IPS-NIHi11 (cell line): ENCODE measurements at places on chromosomes 3 and 15.
A peak's percentile ranks its signal among the peaks of the same experiment; 100 is the strongest.

DNA sequence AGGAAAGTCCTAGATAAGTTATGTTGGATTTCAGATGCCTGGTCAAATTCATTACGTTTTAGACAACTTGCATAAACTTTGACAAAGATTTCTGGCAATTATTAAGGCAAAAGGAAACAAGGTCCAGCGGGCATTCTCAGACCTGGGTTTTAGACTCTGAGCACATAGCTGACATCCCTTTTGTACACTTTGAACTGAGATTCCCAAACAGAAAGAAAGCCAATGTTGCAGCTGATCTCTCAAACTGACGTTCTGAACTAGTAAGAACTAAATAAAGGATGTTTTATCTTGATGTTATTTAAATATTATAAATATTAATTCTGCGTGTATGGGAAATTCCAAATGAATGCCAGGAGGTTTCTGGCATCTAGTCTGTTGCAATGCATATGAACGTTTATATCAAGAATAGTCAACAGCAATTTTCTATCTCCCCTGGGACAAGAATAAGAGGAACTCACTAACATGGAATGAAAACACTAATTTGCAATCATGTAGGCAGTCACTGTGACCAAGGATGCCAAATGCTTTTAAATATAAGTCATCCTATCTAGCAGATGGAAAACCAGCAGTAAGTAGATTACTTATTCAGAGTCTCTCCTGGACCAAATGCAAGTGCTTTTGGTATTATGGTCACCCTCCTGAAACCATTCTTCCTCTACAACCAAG, 202.1 kb downstream of the GREM1 start:
- DNase-seq = no peak

GRCh38 chr15:51696566-51696965, 15.3 kb downstream of the SCG3 start:
- no peak for DNase-seq

DNA sequence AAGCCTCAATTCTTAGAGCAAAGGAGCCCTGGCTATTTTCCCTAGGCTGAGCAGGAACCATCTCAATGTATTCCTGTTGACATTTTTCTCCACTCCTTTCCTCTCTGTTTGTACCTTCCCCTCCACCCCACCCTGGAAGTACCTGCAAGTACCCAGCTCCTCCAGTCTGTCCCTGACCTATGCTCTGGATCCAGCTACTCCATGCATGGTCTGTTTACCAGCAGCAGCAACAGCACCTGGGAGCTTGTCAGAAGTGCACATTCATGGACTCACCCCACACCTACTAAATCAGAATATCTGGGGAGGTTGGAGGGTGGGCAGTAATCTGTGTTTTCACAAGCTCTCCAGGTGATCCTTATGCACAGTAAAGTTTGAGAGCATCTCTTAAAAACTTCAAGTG, 240.7 kb upstream of the UMPS start:
- DNase-seq = no peak

GRCh38 chr15:98671060-98672008, 23.0 kb downstream of the IGF1R start:
- no peak for DNase-seq

- DNase-seq = no peak
Measured at GRCh38 chr3:32996755-32997091, 45.3 kb downstream of the CCR4 start.

DNA sequence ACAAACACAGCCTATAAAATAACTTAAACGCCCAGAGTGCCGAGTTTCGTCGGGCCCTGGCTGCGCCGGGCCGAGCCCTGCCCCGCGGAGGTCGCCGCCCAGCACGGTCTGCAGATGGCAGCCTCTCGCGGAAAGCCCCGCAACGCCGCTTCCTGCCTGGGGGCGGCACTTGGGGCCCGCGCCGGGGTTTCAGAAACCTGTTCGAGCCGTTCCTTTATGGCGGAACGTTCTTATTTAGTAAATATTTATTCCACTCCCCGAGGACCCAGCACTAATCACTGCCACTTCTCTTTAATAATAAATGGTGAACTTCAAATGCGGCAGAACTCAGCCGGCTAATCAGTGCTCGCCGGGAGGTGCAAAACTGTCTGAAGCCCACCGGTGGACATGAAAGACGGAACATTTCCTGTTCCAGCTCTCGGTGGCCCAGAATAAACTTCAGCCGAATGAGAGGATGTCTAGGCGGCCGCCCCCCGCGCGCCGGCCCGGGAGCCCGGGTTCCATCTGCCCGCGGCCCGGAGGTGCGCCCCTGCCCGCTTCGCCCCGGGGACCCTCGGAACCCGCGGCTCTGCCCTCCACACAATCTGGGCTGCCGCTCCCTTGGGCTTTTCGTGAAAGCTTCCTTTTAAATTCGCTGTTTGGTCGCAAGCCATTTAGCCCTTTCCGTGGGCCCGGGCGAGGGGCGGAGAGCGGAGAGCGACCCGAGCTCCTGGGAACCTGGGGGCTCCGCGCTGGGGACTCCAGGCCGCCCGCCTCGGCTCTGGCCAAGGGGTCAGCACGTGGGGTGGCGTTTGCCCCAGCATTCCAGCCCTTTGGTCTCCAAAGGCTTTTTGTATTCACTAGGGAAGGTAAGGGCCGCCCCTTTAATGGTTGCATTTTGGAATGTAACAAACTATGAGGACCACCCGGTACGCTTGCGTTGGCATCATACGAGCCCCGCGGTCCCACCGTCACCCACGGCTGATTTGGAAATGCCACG, 110.8 kb upstream of the ATP11B start:
- DNase-seq = peak; percentile 88

GRCh38 chr3:25495726-25496253, 67.7 kb downstream of the RARB start:
- no peak for DNase-seq

DNA sequence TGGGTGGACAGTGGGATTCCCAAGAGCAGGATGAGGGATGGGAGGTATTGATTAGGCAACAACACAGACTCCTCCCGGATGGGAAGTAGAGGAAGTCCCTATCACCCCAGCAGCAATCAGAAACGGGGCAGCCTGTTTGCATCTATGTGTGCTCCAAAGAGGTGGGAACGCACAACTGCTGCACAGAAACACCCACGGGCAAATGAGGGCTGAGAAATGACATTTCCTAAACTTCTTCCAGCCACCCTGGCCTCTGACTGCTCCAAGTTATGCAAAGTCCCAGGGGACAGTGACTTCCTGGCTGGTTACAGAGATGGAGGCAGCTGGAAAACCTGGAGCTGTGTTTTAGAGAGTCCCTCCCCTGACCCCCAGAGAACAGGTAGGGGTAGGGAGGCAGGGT, 42.6 kb downstream of the HCN4 start:
- DNase-seq = no peak

DNA sequence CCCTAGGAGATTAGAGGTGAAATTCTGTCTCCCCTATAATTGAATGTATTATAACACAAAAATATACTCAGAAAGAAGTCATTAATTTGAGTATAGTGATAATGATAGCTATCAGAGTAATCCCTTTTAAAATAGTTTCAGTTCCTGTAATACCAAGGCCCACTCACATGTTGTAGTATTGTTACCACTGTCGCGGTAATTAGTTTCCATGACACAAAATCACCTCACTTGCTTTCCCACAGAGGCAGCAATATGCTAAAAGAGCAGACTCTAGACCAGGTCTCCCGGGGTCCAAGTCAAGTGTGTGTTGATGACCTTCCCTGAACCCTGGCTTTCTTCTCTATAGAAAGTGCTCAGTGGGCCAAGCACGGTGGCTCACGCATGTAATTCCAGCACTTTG, 39.5 kb upstream of the NSMCE3 start:
- DNase-seq = no peak

DNA sequence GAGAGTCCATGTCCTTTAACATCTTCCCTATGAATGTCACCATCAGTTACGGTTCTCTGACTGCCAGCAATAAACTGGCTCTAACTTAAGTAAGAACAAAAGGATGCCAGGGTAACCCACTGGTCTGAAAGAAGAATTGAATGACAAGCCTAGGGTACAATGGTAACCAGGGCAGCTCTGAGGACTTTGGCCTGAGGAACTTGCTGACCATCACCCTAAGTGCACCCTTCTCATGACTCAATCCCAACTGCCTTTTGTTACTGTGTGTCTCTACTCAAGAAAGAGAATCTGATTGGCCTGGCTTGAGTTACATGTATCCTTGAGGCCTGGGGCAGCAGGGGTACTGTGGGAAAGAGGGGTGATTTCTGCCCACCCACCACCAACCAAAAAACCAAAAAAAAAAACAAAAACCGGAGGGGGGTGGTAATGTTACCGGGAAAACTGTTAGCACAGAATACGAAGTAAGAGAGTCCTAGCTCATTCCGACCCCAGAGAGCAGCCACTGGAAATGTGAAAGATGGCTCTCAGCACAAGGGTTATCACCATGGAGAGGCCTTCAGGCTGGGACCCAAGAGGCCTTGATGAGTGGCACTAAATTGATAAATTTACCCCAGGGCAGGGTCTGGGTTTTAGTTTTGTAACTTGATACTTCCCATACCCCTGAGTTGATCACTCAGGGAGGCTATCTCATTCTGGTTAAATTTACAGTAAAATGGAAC, 9.3 kb upstream of the SLC28A1 start:
- no peak for DNase-seq

DNA sequence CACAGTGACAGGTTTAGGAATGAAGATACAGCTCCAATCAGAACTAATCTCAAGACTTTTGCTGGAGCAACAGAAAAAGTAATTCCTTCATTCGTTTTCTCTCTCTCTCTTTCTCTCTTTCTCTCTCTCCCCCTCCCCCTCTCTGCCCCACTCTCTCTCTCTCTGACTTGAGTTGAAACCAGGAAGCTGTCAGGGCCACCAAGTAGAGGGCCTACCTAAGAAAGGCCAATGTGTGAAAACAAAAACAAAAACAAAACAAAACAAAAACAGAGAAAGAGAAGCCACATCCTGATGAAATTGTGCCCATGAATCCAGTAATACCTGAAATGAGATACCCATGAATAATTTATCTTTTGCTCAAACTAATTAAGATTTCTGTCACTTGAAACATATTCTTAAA, 72.9 kb downstream of the ATP8B4 start:
- no peak for DNase-seq

DNA sequence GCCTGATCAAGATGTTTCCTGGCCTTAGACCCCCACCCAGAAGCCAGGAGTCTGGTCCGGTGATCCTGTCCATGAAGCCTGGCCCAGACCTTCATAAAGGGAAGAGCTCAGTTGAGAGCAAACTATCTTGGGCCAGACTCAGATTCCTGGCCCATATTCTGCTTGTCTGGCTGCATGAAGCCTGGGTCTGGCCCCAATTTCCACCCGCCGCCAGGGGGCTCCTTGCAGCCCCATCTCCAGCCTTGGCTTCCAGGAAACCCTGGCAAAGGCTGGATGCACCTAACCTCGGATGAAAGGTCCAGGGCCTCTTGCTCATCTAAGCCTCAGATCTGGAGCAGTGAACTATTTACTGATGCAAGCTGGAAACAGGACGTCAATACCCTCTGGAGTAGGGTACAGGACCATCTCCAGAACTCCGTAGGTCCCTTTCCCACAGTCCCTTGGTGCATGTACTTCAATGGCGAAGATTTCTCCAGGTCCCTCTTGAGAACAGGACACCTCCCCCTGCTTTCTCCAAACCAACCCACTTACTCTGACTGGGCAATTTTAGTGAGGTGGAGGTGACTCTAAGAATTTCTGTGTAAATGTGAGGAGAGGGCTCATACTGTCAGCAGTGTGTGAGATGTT, 5.6 kb downstream of the FOXL2 start:
- peak; percentile 52 for DNase-seq

DNA sequence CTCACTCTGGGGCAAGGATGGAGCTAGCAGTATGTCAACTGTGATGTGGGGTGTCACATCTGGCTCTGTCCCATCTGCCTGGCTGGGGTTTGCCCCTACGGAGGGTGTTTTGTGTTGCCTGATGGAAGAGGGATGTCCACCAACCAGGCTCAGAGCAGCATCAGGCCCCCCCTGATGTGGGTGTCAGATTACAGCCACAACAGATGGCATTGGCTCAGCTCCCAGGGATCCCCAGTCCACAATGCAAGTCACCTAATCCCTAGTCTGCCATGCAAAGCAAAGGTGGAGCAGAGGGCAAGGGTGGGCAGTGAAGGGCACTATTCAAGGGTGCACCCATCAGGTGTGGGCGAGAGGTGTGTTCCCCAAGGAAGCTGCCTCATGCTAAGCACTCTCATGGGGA, 48.9 kb upstream of the AMOTL2 start:
- peak; percentile 75 for DNase-seq

- no peak for DNase-seq
Measured at GRCh38 chr15:34132881-34133280, 31.0 kb downstream of the PGBD4 start.

DNA sequence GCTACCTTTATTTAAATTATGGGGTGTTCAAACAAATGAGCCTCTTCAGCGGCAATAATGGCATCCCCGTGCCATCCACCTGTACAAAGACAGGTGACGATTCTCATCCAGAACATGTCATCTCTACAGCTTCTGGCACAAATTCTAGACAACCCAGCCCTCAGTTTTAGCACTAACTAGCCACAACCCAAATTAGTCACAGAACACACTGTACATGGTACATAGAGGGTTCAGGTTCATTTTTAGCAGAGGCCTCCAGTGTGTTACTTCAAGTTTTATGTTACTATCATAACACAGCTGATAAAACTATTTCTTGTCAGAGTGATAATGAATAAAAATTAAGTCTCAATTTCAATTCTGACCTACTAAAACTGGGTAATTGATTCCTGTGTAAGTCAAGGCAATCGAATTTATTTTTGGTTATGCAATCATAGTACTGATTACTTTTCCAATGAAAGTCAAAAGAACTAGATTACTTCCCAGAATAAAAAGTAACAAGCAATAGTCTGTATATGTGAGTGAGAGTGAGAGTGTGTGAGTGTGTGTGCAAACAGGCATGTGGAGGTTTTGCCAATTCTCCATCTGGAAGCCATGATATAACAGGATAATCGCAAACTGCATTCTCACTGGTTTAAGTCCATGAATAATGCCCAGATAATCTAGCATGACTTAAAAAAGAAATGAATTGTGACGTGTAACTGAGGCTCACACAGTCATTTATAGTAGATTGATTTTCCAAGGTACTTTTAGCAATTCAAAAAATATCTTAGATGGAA, 37.4 kb downstream of the SHQ1 start:
- no peak for DNase-seq

GRCh38 chr3:14900881-14901873, 46.2 kb upstream of the NR2C2 start:
- DNase-seq = peak; percentile 32

- no peak for DNase-seq
Measured at GRCh38 chr3:195809291-195809785, 2.4 kb downstream of the MUC4 start.

- no peak for DNase-seq
Measured at GRCh38 chr3:182797876-182798275, 4.6 kb downstream of the ATP11B start.

DNA sequence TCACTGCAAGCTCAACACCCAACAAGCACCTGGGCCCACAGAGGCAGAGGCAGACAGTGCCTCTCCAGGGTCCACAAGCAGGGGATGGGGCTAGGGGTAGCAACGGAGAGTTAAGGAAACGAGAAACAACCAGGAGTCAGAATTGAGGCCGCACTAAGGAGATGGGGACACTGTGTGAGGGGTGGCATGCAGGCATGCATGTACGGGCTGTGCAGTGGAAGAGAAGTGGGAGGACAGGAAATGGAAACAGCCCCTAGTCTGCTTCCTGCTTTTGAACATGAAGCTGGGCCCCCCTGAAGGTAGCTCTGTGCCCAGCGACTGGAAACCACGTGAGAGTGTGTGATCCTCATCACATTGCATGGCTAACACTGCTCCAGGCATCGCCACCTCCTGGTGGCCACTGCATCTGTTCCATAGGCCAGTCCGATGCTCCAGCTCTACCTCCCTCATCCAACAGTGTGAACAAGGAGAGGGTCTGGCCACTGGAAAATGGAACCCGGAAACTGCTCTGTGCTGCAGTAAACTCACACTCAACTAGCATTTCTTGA, 44.0 kb downstream of the XXYLT1 start:
- DNase-seq = peak; percentile 65
